Progenitor cell of endocrine pancreas (in vitro differentiated cells): ENCODE measurements at places on chromosomes 12 and 14.
A peak's percentile ranks its signal among the peaks of the same experiment; 100 is the strongest.

DNA sequence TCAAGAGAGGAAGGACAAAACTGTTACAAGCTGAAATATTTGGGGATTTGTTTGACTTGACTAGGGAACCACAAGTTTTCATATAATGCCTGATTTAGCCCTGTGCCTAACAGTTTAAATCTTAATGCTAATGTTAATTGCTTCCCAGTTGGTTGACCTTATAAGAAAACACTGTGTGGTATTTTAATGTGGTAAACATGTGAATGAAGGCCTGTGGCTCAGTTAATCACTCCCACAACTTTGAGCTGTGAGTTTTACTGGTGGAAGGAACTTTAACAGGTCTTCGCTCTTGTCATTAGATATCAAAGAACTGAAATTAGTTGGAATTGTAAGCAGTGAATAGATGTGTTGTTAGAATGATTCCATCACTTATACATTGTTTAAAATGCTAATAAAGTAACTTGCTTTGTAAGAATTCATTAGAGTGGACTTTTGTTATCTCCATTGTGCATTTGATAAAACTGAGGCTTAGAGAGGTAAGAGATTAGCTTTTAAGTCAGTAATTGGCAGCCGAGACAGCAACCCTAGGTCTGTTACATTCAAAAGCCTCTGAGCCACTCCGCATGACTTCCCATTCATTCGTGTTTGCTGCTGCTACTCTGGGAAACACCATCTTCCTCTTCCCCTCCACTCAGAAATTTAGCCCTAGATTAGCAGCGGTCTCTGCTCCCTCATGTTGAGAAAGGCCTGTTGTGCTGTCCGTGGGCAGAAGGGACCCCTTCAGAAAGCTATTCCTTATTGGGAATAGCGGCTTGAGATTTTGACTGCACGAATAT lies 1.0 kb upstream of the TBK1 start:
- no peak for DNase-seq

- DNase-seq: no peak
Measured at GRCh38 chr14:65131301-65131701, 29.0 kb upstream of the MAX start.

DNA sequence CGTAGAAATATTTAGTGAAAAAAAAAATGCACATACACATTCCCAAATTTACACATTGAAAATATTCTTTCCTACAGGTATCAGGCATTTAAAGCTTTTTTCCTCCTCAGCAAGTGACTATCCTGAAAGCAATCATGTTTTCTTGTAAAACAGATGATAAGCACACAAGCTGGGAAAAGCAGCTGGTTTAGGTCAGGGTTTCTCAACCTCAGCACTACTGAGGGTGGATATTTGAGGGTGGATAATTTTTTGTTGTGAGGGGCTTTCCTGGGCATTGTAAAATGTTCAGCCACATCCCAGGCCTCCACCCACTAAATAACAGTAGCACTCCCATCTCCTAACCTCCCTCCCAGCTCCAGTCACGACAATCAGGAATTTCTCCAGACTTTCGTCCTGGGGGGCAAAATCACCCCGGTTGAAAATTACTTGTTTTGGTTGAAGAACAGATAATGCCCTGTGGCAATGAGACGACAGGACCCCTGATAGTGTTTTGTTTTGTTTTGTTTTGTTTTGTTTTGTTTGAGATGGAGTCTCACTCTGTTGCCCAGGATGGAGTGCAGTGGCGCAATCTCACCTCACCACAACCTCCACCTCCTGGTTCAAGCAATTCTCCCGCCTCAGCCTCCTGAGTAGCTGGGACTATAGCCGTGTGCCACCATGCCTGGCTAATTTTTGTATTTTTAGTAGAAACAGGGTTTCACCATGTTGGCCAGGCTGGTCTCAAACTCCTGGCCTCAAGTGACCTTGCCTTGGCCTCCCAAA lies 15.0 kb upstream of the NT5DC3 start:
- DNase-seq: no peak

- DNase-seq: no peak
Measured at GRCh38 chr12:2642176-2642892, 152.4 kb upstream of the FKBP4 start.

- DNase-seq: no peak
Measured at GRCh38 chr14:52741865-52742264, 11.9 kb downstream of the STYX start.

- DNase-seq: peak; percentile 53
Measured at GRCh38 chr14:31950764-31951637, 126.1 kb upstream of the ARHGAP5 start.
